ENCODE measurements at places on chromosomes 4 and X.

GRCh38 chr4:78439328-78439727 lies 112.2 kb upstream of the ANXA3 start:
- DNase-seq = no peak

GRCh38 chrX:21305799-21306336 lies 68.3 kb upstream of the CNKSR2 start:
- DNase-seq = no peak

GRCh38 chrX:51144828-51145442 lies 187.7 kb upstream of the NUDT10 start:
- peak; percentile 9 for DNase-seq

GRCh38 chr4:91284480-91284879 lies 1019.3 kb upstream of the GRID2 start:
- no peak for DNase-seq

- no peak for DNase-seq
These were observed 10.9 kb upstream of the WFS1 start for GRCh38 chr4:6258741-6259140.

GRCh38 chr4:23333556-23333945 lies 556.3 kb downstream of the PPARGC1A start:
- no peak for DNase-seq
